Stimulated activated CD4-positive, alpha-beta T cell treated with anti-CD3 and anti-CD28 coated beads, Interleukin-2, amount 100 ng/mL, for 4 hours (primary cell): ENCODE measurements at places on chromosomes 6 and 20.

- DNase-seq = peak; percentile 79
These were observed 96.0 kb upstream of the CNKSR3 start for GRCh38 chr6:154606457-154606856.

- no peak for DNase-seq
These were observed 6.1 kb downstream of the RAMACL start for GRCh38 chr6:166580076-166581050.

DNA sequence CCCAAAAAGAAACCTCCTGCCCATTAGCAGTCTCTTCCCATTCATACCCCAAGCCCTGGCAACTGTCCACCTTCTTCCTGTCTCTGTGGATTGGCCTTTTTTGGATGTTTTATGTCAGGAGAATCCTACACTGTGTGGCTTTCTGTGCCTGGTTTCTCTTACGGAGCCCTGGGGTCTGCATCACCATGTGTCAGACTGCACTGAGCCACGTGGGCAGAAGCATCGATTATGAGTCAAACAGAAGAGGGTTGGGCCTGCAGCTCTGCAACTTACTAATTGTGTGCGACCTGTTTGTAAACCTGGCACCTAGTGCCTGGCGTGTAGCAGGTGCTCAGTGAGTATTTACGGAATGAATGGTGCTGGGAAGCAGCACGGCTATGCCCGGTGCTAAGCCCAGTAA, 62.6 kb downstream of the IGF2R start:
- no peak for DNase-seq

GRCh38 chr6:111959766-111960165, 86.5 kb upstream of the FYN start:
- no peak for DNase-seq

GRCh38 chr20:21528870-21529269, 15.0 kb upstream of the NKX2-2 start:
- no peak for DNase-seq
